ENCODE measurements at places on chromosomes 12 and 14.

DNA sequence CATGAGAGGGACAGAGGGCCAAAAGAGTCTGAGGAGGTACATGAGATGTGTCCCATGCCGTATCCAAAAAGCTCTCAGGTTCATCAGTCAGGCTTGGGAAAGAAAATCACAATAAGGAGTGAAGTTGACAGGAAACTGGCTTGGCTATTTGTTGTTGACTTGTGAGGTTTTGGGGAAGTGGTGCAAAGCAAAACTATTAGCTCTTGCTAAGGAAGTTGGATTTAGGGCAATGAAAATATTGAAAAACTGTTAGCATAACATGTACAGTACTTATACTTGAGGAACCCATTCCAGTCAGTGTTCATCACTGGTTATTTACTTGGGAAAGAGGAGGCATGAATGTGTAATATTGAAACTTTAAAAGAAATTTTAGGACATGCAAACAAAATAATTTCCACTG lies 145.9 kb downstream of the DUSP6 start:
- no peaks in the 10 kb centered on the region for H3K27me3 ChIP-seq
- no peaks in the 10 kb centered on the region for H3K4me1 ChIP-seq
- no peak overlapping the region for H3K27ac ChIP-seq

GRCh38 chr12:5403411-5403810 lies 28.5 kb upstream of the NTF3 start:
- H3K4me1 ChIP-seq, result no peaks in the 10 kb centered on the region
- peaks cover 7% of the 10 kb centered on the region for H3K27me3 ChIP-seq
- no peak for DNase-seq
- no peak overlapping the region for H3K27ac ChIP-seq
- no peak overlapping the region for H3K4me3 ChIP-seq
- no peaks in the 10 kb centered on the region for H3K36me3 ChIP-seq

DNA sequence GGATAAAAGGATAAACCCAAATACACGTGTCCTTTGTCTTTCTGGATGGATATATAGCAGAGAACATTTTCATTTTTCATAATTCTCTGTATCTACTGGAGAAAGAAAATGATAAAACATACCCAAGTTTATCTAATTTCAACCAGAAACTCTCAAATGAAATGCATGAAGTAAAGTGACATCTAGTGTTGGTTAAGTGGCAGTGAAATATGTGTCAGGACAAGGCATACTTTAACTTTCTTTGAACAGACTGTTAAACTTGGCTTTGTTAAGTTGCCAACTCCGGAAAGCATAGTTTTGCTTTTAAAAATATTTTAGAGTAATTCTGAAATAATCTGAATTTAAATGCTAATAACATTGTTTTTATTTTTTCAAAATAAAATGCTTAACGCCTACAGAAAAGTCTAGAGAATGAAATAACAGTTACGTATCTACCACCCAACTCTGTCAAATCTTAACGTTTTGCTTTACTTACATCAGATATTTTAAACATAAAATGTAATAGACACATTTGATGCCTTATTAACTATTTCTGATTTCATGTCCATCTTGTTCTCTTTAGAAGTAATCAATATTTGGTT lies 25.2 kb upstream of the NTN4 start:
- no peaks in the 10 kb centered on the region for H3K27me3 ChIP-seq
- H3K36me3 ChIP-seq, result no peaks in the 10 kb centered on the region
- H3K4me3 ChIP-seq, result no peak overlapping the region
- H3K27ac ChIP-seq, result no peak overlapping the region

GRCh38 chr12:93247313-93247991 lies 130.3 kb upstream of the NUDT4 start:
- H3K4me3 ChIP-seq, result no peak overlapping the region
- no peaks in the 10 kb centered on the region for H3K36me3 ChIP-seq
- DNase-seq, result no peak
- H3K27ac ChIP-seq, result no peak overlapping the region
- no peaks in the 10 kb centered on the region for H3K4me1 ChIP-seq

GRCh38 chr12:102956738-102957327 lies 641 bp upstream of the ASCL1 start:
- H3K4me3 ChIP-seq, result no peak overlapping the region
- H3K27me3 ChIP-seq, result peaks cover 38% of the 10 kb centered on the region
- no peak overlapping the region for H3K27ac ChIP-seq
- no peaks in the 10 kb centered on the region for H3K36me3 ChIP-seq
- H3K4me1 ChIP-seq, result peaks cover 4% of the 10 kb centered on the region

DNA sequence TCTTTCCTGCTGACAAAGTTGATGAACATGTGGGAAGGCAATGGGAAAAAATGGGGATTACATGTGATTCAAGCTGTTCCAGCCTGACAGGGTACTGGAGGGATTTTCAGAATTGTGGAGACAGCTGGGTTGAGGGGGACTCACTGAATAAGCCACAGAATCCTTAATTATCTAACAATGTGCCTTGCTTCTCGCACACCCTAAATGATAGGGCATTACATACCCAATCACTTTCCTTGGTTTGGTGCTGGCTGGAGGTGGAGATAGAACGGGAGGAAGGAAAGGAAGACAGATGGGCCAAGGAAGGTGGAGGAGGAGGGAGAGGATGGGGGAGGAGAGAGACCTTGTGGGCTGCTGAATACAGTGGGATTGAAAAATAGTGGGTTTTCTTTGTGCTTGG lies 20.7 kb downstream of the PELI2 start:
- no peak overlapping the region for H3K27ac ChIP-seq
- no peak for DNase-seq
- H3K36me3 ChIP-seq, result no peaks in the 10 kb centered on the region
- H3K4me1 ChIP-seq, result no peaks in the 10 kb centered on the region
- no peak overlapping the region for H3K4me3 ChIP-seq
- no peaks in the 10 kb centered on the region for H3K27me3 ChIP-seq

GRCh38 chr14:27370074-27370473 lies 772.2 kb upstream of the NOVA1 start:
- no peaks in the 10 kb centered on the region for H3K27me3 ChIP-seq
- peaks cover 14% of the 10 kb centered on the region for H3K4me1 ChIP-seq
- H3K36me3 ChIP-seq, result no peaks in the 10 kb centered on the region
- no peak overlapping the region for H3K27ac ChIP-seq
- H3K4me3 ChIP-seq, result no peak overlapping the region

GRCh38 chr12:3662521-3662921 lies 90.4 kb downstream of the CRACR2A start:
- no peak for DNase-seq
- H3K27me3 ChIP-seq, result no peaks in the 10 kb centered on the region
- H3K4me1 ChIP-seq, result no peaks in the 10 kb centered on the region
- no peak overlapping the region for H3K27ac ChIP-seq
